ENCODE measurements at places on chromosomes 12 and 14.

DNA sequence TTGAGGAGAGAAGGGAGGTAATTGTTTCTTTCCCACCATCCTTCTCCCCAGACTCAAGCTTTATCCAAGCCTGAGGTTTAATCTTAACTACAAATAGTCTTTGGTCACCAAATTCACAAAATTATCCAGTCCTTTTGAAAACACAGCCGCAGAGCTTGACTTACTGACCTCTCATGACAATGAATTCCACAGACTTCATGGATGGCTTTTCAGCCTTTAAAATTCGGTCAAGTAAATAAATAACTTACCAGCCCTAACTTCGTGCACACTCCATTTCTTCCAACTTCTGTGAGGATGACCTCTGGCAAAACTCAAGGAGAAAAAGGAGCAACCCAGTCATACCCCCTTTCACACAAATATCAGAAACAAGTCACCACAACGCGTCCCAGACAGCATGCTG is 137.0 kb upstream of the CDKN3 start:
- DNase-seq = no peak

GRCh38 chr14:50530794-50531365 is 1.5 kb downstream of the MAP4K5 start:
- no peak for DNase-seq

DNA sequence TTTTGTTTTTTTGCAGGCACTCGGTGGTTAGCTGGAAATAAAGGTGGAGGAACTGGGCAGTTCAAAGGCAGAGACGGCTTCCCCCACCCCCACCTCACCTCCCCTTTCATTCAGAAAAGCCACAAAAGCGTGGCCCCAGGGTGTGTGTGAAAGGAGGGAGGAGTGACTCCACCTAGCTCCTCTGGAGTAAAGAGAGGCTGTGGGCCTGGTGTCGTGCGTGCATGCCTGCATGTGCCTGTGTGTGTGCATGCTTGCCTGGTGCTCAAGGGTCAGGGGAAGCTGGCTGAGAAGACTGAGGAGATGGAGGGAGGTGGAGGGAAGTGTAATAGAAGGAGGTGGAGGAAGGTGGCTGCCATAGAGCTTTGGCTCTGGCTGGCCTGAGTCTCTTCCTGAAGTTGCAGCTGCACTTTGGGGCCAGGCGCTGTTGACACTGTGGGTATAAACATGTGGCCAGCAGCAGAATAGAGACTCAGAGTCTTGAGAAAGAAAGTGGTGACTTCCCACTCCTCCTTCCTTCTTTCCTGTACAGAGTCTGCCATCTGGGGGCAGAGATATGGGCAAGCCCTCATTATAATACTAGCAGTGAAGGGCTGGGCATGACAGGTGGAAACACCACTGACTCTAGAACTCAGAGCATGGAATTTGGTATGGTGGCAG is 36.9 kb upstream of the SINHCAF start:
- DNase-seq = no peak

DNA sequence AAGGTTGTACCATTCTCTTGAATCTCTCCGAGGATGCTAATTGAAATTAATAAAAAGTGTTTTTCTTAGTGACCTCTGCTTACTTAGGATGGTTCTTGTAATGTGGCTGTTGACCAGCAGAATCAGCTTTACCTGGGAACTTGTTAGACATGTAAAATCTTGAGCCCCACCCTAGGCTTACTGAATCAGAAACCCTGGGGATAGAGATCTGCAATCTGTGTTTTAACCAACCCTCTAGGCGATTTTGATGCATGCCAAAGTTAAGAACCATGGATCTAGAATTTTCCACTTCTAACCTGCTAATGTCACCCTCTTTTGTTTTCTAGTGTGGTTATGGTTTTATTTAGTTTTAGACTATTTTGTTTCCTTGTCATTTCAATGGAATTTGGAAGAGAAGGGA is 6.5 kb downstream of the NUBPL start:
- no peak for DNase-seq

DNA sequence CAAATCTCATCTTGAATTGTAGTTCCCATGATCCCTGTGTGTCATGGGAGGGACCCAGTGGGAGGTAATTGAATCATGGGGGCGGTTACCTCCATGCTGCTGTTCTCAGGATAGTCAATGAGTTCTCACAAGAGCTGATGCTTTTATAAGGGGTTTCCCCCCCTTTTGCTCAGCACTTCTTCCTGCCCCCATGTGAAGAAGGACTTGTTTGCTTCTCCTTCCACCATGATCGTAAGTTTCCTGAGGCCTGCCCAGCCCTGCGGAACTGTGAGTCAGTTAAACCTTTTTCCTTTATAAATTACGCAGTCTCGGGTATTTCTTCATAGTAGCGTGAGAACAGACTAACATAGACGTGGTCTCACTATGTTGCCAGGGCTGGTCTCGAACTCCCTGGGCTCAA is 56.1 kb upstream of the EIF5 start:
- no peak for DNase-seq

DNA sequence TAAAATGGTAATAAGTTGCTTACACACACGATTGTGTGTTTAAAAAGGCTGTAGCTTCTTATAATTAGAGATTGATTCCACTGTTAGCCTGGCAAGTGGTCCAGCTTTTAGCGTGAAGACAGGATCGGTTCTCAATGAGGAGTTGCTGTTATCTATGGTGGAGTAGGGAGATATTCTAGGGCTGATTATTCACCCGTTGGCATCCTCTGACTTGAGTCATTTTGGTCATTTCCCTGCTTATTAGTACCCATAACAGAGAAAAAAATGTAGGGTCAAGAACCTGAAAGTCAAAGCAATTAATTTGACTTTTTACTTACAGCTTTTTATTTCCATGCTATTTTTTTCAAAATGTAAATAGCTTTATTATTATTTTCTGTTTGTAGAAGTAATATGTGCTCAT is 76.0 kb downstream of the KCNK13 start:
- no peak for DNase-seq

GRCh38 chr14:96060186-96060933 is 21.2 kb downstream of the C14orf132 start:
- DNase-seq = no peak

Measured in T-helper 9 cell (primary cell).